Thymus (tissue), 14 donors: ENCODE measurements at places on chromosomes 16 and 17. TPM values are rescaled to one million over a fixed set of nuclear protein-coding genes. Genes with fewer than 3 reads are reported as not detected.

- H3K36me3 ChIP-seq, result no peaks in the 10 kb centered on the region
- H3K4me3 ChIP-seq, result no peak overlapping the region
- peak; percentile 14 for DNase-seq
- H3K27ac ChIP-seq, result no peak overlapping the region
Measured at GRCh38 chr16:24253192-24253591, 2.9 kb upstream of the CACNG3 start.

DNA sequence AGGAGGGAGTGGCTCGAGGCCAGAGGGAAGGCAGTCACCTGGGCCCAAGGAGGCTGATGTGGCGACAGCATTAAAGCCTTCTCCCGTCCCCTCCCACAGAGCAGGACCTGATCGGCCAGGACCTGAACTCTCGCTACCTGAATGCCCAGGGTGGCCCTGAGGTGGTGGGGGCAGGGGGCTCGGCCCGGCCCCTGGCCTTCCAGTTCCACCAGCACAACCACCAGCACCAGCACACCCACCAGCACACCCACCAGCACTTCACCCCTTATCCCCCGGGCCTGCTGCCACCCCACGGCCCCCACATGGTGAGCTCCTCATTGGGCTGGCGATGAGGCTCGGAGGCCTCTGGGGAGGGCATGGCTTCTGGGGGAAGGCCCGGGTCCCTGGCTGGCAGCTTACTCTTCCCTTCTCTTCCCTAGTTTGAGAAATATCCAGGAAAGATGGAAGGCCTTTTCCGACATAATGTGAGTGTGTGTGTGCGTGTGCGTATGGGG, 6.4 kb downstream of the FBRS start:
- H3K4me1 ChIP-seq, result peaks cover 13% of the 10 kb centered on the region
- peaks cover 89% of the 10 kb centered on the region for H3K36me3 ChIP-seq
- no peaks in the 10 kb centered on the region for H3K27me3 ChIP-seq

- no peak for DNase-seq
- H3K4me1 ChIP-seq, result no peaks in the 10 kb centered on the region
- H3K27ac ChIP-seq, result peak overlapping the region; percentile 60
- no peaks in the 10 kb centered on the region for H3K27me3 ChIP-seq
- H3K4me3 ChIP-seq, result no peak overlapping the region
Measured at GRCh38 chr17:68580236-68580770, 20.9 kb downstream of the FAM20A start.

- H3K4me3 ChIP-seq, result no peak overlapping the region
- no peak for DNase-seq
- H3K27me3 ChIP-seq, result no peaks in the 10 kb centered on the region
- H3K4me1 ChIP-seq, result peaks cover 12% of the 10 kb centered on the region
- no peak overlapping the region for H3K27ac ChIP-seq
Measured at GRCh38 chr16:3498988-3499387, 1.8 kb upstream of the CLUAP1 start.

DNA sequence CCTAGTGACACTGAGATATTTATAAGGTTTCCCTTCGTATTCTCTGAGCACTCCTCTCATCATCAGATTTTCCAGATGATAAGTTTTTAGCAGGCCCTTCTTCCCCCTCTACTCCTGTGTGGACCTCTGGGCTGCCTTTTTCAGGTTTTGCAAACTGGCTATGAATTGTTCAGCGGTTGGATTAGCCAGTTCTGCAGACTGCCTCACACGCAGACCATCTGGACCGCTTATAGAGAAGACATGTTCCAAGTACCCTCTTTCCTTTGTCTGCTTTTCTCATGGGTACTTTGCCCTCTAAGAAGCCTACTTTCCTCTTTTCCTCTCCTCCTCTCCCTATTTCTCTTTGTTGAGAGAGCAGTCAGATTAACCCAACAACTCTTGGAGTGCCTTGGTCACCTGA, 111.6 kb downstream of the GRIN2A start:
- H3K4me1 ChIP-seq, result no peaks in the 10 kb centered on the region
- DNase-seq, result no peak
- no peak overlapping the region for H3K4me3 ChIP-seq
- H3K27me3 ChIP-seq, result no peaks in the 10 kb centered on the region
- H3K27ac ChIP-seq, result no peak overlapping the region
- no peaks in the 10 kb centered on the region for H3K36me3 ChIP-seq

- H3K27me3 ChIP-seq, result no peaks in the 10 kb centered on the region
- H3K4me3 ChIP-seq, result peak overlapping the region; percentile 92
- peaks cover 16% of the 10 kb centered on the region for H3K4me1 ChIP-seq
- H3K27ac ChIP-seq, result peak overlapping the region; percentile 97
- no peak for DNase-seq
Measured at GRCh38 chr17:75260641-75261335, 618 bp downstream of the GGA3 start.

DNA sequence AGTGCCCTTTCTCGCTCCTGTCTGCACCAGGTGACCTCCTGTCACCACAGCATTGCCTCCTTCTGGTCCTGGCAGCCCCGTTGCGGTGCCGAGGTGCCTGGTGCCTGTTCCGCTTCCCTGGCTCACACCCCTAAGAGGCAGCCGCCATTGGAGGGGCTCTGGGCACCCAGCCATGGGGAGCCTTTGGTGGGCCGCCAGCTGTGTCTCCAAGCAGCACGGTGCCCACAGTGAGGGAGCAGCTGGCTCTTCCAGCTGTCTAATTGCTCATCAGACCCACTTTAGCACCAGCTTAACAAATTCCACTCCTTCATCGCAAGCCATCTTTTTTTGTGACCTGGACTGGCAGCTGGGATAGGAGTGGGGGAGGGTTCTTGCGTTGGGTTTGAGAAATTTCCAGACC, 276.1 kb downstream of the SNX29 start:
- no peak overlapping the region for H3K27ac ChIP-seq
- no peaks in the 10 kb centered on the region for H3K4me1 ChIP-seq
- no peak for DNase-seq
- H3K36me3 ChIP-seq, result no peaks in the 10 kb centered on the region
- no peak overlapping the region for H3K4me3 ChIP-seq

DNA sequence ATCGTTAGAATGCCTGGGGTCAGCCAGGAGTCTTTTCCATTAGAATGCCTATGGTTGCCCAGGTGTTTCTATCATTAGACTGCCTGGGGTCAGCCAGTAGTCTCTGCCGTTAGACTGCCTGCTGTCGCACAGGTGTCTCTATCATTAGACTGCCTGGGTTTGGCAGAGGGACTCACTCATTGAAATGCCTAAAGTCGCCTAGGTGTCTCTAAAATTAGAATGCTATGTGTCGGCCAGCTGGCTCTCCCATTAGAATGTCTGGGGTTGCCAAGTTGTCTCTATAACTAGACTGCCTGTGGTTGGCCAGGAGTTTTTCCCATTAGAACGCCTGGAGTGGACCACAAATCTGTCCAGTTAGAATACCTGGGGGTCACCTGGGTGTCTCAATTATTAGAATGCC, 2266.5 kb downstream of the TP53TG3F start:
- H3K4me1 ChIP-seq, result no peaks in the 10 kb centered on the region
- no peak overlapping the region for H3K27ac ChIP-seq
- H3K36me3 ChIP-seq, result no peaks in the 10 kb centered on the region
- no peak overlapping the region for H3K4me3 ChIP-seq
- H3K27me3 ChIP-seq, result no peaks in the 10 kb centered on the region

DNA sequence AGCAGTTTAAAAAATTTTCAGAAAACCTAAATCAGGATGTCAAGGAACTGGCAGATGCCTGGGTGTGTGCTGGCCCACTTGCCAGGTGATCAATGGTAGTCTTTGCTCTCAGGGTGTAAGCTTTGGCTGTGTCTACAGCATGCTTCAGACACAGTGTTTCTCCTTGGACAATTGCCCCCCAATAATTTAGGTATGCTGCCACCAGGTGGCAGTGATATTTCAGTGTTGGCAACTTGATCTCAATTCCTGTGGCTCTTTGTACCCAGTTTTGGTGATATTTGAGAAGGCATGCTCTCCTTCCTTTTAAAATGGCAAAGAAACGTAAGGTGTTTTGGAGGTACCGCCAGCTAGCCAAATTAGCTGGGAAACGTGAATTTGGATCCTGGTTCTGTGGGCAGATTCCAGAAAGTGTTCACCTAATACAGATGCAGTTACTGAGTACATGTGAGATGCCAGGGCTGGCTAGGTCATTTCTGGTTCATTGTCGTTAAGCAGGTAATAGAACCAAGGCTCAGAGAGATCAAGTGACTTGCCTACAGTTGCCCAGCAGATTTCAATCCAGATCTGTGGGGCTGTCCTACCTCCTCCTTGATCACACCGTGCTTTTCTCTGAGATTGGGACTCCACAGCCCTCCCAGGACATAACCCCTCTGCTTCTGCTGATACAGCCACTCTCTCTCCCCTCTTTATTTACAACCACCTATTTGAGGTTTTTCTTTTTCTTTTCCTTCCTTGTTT, 155.6 kb upstream of the PLCG2 start:
- peak; percentile 51 for DNase-seq
- H3K36me3 ChIP-seq, result peaks cover 16% of the 10 kb centered on the region
- H3K4me1 ChIP-seq, result no peaks in the 10 kb centered on the region

DNA sequence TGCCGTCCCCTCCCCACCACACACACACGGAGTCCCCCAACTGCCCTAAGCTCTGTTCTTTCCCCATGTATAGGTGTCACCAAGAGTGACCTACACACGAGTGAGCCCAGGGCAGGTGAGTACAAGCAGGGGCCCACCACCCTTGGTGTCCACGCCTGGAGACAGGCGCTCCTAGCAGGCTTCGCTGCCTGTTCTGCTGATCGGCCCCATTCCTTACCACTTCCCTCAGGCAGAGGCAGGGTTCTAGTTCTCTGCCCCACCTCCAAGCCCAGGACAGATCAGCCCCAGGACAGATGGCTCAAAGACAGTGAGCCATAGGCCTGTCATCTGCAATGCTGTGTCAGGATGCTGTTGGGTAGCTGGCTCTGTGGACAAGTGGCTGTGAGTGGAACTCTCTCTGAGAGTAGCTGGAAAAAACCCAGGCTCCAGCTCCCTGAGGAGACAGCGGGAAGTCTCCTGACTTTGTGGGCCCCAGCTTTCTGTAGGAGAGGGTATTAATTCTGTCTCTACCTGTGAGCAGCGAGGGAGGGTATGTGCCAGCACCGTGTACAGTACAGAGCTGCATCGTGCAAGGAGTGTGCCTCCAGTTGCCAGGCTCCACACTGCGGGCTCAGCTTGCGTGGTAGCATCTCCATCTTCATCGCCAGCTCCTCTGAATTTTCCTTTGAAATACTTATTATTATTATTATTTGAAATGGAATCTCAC, 897 bp downstream of the TP53I13 start:
- H3K27ac ChIP-seq, result no peak overlapping the region
- H3K4me3 ChIP-seq, result peak overlapping the region; percentile 55
- H3K4me1 ChIP-seq, result peaks cover 18% of the 10 kb centered on the region

Gene KRTAP9-4
- not detected for total RNA-seq

Gene MSLN
- total RNA-seq, result 0.61 TPM

Gene ITFG1
- total RNA-seq, result 36.6 TPM

Gene RILP
- total RNA-seq, result 5.4 TPM

Gene KRT222
- total RNA-seq, result 0.19 TPM

Gene ALG1
- 19.0 TPM for total RNA-seq

Gene TBX4
- total RNA-seq, result 0.14 TPM
